G401 (cell line): ENCODE measurements at places on chromosomes 5 and 9.
A peak's percentile ranks its signal among the peaks of the same experiment; 100 is the strongest.

DNA sequence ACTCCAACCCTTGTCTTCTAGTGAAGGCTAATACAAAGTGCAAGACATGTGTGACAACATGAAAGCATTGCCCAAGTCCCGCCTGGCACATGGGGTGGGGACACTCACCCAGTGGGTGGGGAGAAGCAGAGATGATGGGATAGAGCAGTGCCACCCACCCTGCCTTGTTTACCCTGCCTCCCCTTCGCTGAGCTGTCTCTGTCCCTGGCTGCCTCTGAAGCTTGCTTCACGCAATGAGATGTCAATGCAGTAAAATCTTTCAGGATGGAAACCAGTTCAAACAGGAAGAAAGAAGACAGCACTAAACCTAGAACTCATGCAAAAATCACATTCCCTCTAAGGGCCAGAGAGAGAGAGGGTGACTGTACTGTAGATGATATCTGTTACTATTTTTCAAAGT, 148.0 kb downstream of the INSYN2B start:
- no peak for DNase-seq

DNA sequence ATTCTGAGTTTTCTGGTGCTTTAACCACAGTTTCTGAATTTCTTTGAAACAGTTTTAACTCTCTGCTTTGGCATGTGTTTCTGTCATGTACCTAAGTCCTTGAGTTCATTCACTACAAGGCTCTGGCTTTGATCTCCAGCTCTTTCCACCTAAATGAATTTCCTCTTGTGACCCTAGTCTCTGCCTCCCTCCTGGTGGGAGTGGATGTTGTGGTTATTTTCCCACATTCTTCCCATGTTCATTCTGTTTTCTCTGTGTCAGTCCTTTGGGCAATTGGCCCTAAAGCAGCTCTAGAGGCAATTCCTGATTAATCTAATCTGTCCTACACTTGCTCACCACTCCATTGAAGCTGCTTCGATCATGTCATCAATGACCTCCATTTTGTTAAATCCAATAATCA, 28.4 kb upstream of the DPYSL3 start:
- no peak for DNase-seq

DNA sequence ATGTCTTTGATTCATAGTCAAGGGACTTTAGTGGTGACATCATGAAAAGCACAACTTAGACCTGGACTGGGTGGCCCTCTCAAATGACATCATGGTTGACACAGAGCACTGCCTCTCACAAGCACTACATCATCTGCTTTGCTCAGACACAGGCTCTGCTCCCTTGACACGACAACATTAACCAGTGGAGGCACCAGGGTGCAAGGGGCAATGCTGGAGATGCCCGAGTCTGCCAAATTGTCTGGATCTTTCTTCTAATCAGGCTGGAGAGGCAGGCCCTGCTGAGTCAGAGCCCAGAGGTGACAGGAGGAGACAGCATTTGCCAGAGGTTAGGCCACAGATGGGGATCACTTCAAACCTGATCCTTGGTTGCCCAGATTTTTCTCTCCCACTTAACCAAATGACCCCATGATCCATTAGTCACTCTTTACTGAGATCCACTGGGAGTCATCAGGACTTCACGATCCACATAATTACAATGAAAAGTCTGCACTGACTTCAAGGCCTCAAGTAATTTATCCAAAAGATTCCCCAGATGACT, 174.4 kb downstream of the SLIT3 start:
- DNase-seq = no peak

DNA sequence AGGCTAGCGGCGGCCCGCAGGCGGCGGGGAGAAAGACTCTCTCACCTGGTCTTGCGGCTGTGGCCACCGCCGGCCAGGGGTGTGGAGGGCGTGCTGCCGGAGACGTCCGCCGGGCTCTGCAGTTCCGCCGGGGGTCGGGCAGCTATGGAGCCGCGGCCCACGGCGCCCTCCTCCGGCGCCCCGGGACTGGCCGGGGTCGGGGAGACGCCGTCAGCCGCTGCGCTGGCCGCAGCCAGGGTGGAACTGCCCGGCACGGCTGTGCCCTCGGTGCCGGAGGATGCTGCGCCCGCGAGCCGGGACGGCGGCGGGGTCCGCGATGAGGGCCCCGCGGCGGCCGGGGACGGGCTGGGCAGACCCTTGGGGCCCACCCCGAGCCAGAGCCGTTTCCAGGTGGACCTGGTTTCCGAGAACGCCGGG, 253 bp downstream of the SLC12A2 start:
- DNase-seq = no peak

- peak; percentile 79 for DNase-seq
Measured at GRCh38 chr9:135147474-135147805, 60.0 kb downstream of the OLFM1 start.

- no peak for DNase-seq
Measured at GRCh38 chr5:67462147-67462546, 265.5 kb upstream of the CD180 start.

DNA sequence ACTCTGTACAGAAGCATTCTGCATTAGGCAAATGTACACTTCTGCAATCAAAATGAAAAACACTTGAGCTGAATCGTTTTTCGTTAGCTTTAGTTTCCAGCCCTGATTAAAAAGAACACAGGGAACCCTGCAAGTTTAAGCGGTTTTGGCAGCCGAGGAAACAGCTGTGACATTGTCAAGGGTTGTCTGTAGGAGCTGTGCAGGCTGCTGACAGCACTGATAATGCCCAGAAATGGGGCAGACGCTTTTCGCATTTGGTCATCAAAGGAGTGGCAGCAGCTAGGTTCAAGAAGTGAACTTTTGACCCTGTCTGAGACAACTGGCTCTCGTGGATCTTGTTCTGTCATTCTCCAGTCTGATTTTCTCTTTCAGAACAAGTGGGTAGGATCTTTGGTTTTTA, 165.6 kb upstream of the CCDC152 start:
- no peak for DNase-seq

GRCh38 chr5:133775584-133776304, 163.4 kb upstream of the FSTL4 start:
- no peak for DNase-seq

GRCh38 chr9:98331536-98332259, 76.2 kb upstream of the TBC1D2 start:
- DNase-seq = no peak

GRCh38 chr5:175591293-175591692, 66.6 kb upstream of the HRH2 start:
- no peak for DNase-seq

DNA sequence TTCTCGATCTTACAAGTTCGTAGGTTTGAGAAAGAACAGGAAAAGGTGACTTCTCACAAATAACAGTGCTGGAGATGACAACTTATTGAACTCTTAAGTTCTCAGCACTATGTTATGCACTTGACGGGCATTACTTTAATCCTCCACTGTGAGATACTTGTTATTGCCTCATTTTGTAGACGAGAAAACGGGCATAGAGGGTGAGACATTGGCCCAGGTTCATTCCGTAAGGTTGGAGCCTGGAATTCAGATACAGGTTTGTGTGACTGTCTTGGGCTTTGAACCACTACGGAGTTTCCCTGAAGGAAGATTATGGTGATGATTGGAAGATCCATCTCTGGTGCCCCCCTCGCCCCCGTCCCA, 657 bp downstream of the MAT2B start:
- DNase-seq = no peak

DNA sequence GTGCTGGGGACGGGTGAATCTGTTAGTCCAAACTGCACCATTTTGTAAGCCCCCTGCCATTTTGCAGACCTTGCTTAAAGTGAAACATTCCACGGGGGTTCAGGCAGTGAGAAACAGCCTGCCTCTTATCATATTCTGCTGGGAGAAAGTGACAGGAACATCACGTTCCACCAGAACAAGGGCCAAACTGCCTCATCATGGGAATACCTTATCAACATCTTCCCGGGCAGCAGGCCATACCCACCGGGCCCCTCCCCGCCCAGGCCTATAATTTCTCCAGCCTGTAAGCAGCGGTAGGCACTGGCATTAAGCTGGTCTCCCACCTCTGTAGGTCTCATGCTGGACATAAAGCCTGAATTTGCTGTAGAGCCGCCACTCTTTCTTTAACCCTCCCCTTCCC, 1.5 kb upstream of the CFAP77 start:
- no peak for DNase-seq

DNA sequence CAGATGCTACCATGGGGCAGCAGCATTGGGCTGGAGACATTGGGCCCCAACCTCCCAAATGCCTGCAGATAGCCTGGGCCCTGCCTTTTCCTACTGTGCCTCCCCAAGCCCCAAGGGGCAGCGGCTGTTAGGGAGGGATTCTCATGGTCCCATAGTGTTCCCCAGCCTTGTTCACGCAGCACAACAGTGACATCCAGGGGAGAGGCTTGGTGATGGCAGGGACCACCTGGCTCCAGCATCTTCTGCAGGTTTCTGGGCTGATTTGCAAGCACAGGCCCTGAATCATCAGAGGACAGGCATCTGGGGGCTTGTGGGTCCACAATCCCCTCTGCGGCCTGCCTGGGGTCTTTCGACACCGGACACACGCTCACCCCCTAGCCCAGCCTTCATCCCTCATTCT, 354.6 kb downstream of the SLIT3 start:
- DNase-seq = no peak

GRCh38 chr5:152711801-152712388, 306.8 kb upstream of the NMUR2 start:
- DNase-seq = no peak

GRCh38 chr9:6149315-6149714, 66.3 kb upstream of the IL33 start:
- DNase-seq = no peak

DNA sequence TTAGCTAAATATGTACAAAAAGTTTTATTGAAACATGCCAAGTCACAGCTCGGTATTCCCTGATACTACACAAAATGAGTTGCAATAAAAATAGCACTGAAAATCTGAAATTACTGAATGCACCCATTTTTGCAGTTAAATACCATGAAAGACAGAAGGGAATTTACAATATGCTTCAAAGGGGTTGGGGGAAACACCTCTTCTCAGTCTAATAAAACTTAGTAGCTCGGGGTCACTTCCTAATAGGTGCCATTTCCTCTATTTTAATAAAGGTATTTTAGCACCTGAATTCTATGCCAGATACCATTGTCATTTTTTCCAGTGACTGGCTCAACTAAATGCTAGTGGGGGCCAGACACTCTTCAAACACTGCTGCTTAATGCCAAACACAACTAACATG, 204.1 kb upstream of the MEF2C start:
- DNase-seq = no peak

- DNase-seq = no peak
Measured at GRCh38 chr5:33308586-33308985, 132.2 kb upstream of the TARS1 start.
